ENCODE measurements at places on chromosomes 12 and 14.

DNA sequence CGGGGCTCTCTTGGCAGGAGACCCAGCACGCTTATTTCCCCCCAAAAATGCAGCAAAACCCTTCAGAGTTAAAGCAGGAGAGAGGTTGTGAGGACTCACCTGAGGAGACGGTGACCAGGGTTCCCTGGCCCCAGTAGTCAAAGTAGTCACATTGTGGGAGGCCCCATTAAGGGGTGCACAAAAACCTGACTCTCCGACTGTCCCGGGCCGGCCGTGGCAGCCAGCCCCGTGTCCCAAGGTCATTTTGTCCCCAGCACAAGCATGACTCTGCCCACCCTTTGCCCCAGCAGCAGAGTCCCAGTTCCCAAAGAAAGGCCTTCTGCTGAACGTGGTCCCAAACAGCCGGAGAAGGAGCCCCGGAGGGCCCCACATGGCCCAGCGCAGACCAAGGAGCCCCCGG, 337.7 kb downstream of the TMEM121 start:
- DNase-seq: no peak

DNA sequence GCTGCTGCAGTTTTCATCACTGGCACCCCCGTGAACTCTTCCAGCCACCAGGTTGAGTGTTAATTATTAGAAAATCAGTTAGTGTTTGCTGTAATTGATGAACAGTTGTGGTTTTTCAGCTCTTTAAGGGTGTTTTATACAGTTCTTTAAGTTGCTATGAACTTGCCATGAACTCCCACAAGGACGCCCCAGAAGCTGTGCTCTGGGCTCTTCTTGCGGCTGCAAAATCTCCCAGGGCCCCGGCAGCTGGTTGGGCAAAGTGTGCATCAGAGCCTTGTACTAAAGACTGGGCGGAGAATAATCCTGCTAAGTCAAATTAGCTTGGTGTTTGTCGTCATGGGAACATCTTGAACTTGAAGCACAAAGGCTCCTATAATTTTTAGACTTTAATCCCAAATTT, 82.2 kb downstream of the EML1 start:
- no peak for DNase-seq

- no peak for DNase-seq
These were observed 2.5 kb downstream of the RASSF8 start for GRCh38 chr12:25960961-25961360.

DNA sequence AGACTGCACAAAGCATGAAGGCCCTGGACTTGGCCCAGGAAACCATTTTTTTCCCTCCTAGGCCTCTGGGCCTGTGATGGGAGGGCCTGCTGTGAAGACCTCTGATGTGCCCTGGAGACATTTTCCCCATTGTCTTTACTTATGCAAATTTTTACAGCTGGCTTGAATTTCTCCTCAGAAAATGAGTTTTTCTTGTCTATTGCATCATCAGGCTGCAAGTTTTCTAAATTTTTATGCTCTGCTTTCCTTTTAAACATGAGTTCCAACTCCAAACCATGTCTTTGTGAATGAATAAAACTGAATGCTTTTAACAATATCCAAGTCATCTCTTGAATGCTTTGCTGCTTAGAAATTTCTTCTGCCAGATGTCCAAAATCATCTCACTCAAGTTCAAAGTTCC, 43.7 kb upstream of the TRHDE start:
- no peak for DNase-seq

- no peak for DNase-seq
These were observed 6.0 kb downstream of the SYT1 start for GRCh38 chr12:78870539-78870938.

GRCh38 chr14:24195186-24196070, at the start of gene TM9SF1:
TM9SF1 (minus strand) TSS chr14:24195441; CDS start chr14:24195019, 422 bp downstream.
- peak; percentile 89 for DNase-seq

GRCh38 chr12:501722-502447, 42.1 kb downstream of the B4GALNT3 start:
- no peak for DNase-seq

- DNase-seq: no peak
These were observed 184.7 kb upstream of the OTX2 start for GRCh38 chr14:56995010-56995409.

DNA sequence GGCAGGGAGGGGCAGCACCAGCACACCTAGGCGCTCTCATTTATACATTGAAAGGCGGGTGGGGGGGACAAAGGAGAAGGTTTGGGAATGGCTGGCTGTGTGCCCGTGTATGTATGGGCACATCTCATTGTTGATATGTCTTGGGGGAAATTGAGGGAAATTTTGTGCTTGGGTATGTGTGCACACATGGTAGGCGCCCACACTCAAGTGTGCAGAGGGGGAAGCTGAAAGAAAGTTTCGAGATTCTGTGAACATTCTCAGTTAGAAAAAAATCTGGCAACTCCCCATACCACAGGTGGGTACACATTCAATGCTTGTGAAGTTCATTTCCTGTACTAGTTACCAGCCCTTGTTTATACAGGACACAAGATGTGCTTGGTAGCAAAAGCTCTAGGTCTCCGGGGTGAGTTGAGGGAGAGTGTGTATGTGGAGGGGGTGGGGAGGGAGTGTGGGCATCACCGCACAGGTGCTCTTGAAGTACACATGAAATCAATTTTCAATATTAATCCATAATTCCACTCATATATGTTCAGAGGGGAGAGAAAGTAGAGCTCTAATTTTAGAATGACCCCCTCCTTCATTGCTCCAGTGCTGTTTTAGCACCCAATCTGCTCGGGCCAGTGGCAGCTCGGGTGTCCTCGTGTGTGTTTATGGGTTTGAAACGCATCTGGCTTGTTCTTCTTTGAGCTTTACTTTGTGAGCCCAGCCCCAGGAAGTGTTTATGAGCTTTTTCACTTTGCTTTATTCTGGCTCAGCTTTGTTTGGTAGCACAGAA, 286.0 kb downstream of the ZFP36L1 start:
- DNase-seq: peak; percentile 70

- no peak for DNase-seq
These were observed 221.6 kb downstream of the LRRK2 start for GRCh38 chr12:40446385-40446784.

DNA sequence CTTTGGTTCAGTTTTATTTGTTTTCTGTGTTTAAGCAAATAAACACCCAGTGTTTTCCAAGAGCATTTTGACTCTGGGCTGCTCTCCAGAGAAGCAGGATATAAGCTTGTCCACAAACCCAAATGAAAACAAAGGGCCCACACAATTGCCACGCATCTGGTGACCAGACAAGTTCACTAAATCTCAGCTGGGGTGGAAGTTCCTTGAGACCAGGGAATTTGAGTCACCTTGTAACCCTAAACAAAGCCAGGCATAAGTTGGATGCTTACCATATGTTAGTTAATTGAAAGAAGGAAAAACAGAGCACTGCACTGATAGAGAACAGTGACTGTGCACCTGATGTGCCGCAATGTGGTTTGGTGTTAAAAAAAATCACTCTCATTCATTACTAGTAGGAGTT, 1.6 kb upstream of the TXNRD1 start:
- no peak for DNase-seq

DNA sequence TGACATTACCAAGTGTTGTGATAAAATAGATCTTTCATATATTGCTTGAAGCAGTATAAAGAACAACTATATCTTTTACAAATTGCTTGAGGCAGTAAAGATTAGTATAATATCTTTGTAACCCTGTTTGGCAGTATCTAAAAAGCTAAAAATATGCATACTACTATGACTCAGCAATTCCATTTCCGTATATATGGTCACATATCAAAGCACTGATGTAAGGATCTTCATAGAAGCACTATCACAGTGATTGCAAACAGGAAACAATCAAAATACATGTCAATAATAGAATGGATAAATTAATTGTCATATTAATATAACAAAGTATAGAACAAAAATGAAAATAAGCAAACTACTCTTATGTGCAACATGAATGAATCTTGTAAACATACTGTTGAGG, 158.4 kb upstream of the IGF1 start:
- DNase-seq: no peak

DNA sequence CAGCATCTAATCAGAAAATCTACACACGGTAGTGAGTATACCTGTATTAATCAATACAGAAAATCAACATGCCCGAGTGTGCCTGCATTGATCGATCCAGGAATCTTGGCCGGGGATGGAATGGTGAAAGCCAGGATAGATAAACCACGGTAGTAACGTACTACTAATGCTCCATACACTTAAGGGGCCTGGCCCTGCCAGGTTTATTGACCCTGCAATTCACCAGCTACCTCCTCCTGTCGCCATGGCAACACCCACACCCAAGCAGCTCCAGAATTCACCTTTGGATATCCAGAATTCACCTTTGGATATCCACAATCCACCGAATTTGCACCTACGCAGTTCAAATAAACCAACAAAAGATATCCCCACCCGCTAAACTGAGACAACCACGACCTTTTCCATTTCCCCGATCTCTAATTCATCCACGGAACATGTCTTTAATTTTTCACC, 14.8 kb upstream of the CALM1 start:
- DNase-seq: peak; percentile 38

DNA sequence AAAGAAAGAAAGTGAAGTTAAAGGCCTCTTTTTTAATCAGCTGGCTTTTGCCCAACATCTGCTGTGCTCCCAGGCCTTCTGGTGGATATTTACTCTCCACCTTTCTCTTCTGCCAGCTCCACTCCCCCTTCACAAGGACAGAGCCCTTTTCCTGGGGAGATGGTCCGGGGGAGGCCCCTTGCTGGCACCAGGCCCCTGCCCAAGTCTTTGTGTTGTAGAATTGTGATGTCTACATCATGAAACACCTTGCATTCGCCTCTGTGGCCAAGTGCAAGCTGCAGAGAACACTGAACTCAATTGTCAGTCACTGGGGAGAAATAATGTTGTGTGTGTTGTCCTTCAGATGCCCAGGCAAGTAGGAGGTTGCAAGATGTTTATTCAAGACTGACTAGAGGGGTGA, 150.3 kb downstream of the DPF3 start:
- no peak for DNase-seq

Measured in CD4-positive, alpha-beta T cell treated with Interleukin-17A for 4 hours (primary cell).